ENCODE measurements at places on chromosomes 6 and 20.

- DNase-seq, result no peak
These were observed 160.5 kb upstream of the KCNG1 start for GRCh38 chr20:51183451-51183850.

DNA sequence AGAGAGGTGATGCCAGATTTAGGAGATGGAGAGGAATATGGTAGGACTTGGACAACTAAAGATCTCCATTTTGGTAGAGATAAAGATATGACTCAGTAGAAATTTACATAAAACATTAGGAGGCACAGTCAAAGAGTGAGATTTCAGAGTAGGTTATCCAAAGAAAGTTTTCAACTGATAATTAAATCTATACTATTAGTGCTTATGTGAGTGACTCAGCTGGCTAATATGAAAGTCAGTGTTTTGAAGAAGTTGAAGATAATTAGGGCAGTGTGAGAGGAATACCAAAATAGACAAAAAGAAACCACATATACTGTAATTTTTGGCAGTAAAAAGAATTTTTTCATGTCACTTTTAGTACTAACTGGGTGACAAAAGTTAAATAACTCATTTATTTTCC lies 712.8 kb upstream of the HS3ST5 start:
- no peak for DNase-seq

GRCh38 chr20:53819973-53820451 lies 226.4 kb upstream of the ZNF217 start:
- no peak for DNase-seq

- no peak for DNase-seq
These were observed 691.5 kb upstream of the MAP3K7 start for GRCh38 chr6:91278416-91278815.

DNA sequence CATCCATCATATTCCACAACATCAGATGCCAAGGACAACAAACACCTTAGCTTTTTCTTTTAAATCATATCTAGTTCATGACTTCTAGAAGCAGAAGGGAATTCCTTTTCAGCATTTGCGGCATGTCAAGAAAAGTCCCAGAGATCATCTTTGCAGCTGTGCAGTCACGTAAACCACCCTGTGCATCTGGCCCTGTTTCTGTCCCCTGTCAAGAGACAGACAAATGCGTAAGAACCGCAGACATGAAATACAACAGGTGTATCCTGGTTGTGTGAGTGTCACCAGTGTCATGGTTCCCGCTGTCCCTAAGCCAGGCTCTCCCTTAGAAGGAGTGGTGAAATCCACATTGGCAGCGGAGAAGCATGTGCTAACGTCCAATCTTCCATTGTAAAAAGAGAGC lies 28.1 kb downstream of the LY86 start:
- DNase-seq, result no peak

GRCh38 chr20:8216375-8217200 lies 84.5 kb downstream of the PLCB1 start:
- DNase-seq, result no peak

- DNase-seq, result no peak
These were observed 436.5 kb downstream of the DHX35 start for GRCh38 chr20:39398656-39399055.

GRCh38 chr6:111243095-111243494 lies 155.8 kb downstream of the SLC16A10 start:
- no peak for DNase-seq

DNA sequence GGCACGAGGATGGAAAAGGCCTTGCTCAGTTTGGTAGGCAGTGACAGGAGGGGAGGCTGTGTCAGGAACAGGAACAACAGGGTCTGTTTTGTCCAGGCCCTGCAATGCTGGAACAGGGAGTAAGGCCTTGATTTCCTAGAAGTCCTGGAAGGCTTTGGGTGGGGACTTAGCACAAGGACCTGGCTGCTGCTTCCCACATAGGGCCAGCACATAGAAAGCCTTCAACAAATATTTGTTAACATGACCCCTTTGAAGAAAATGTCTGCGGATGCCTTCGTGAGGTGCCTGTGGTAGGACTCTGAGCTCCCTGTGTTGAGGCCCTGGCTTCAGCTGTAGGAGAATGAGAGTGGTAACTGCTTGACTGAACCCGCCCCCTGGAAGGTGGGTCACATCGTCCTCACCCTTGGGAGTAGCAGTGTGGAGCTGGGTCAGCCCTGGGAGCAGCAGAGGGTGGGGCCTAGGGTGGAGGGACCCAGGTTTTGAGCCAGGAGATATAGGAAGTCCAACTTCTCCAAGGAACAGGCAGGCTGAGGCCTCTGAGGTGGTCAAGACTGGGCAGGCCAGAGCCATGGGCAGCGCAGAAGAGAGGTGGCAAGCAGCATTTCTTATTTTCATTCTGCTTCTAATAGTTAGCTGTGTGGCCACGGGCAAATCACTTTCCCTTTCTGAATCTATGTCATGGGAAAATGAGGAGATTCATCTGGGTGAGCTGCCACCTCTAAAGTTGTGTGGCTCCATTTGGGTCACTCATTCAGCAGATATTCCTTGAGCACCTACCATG lies 50.0 kb downstream of the CNBD2 start:
- no peak for DNase-seq

DNA sequence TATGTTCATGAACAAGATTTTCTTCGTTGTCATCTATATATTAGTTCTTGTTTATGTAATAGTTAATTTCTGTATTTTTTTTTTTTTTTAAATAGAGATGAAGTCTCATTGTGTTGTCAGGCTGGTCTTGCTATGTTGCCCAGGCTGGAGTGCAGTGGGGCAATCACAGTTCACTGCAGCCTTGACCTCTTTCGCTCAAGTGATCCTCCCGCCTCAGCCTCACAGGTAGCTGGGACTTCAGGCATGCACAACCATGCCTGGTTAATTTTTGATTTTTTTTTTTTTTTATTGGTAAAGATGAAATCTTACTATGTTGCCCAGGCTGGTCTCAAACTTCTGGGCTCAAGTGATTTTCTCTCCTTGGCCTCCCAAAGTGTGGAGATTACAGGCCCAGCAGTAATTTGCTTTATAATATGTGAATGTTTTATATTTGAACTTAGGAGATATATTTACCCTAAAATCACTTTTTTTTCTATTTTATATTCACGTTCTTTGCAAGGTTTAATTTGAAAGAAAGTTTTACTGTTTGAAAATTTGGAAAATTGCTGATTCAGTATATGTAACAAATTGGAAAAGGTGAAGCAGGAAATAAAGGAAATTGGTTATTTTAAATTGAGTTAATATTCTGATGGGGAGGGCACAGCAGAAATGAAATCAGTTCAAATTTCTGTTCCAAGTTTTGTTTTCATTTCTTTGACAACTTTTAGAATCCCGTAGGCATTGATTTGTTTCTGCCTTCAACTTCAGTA lies 56.2 kb downstream of the ZFAND3 start:
- no peak for DNase-seq

DNA sequence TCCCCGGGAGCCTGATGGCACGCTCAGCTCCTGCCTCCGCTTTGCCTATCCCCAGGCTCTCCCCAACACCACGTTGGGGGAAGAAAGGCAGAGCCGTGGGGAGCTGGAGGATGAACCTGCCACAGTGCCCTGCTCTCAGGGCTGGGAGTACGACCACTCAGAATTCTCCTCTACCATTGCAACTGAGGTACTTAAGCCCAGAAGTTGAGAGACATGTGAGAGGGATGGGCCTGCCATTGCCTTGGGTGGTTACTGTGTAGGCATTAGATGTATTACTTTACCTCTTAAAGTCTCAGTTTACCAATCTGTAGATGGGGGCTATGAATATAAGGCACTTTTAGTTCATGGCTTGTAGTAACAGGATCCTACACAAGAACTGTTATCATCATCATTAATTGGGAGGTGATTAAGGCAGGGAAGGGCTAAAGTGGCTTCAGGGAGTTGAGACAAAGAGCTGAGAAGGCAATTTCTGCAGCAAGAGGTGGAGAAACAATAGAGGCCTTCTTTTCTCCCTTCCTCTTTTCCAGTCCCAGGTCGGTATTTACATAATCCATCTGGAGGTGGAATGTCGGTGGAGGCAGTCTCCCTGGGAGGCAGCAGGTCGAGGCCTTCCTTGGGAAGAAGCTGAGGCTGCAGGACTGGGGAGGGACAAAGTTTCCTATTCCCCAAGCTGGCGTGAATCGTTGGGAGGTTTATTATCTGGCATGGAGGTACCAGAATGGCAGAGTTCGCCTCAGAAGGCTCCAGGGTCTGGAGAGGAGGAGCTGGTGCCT lies 691 bp downstream of the SLC22A7 start:
- no peak for DNase-seq

GRCh38 chr20:62819494-62820174 lies 2.8 kb downstream of the COL9A3 start:
- DNase-seq, result no peak

DNA sequence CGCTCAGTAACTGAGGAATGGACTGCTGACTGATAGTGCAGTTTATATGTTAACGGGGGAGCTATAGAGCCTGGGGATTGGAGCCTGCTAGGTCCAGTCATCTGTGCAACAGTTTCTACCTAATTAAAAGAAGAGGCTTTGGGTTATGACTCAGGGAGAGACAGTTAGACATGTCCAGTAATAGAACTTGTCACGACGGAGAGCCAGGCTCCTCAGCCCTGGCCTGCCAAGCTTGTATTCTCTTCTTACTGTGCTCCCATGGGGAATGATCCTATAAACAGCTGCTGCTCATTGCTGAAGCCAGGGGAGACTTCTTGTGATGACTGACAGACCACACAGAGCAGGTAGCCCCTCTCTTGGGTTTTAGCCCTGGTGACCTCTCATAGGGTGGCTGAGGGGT lies 69.3 kb downstream of the SYNJ2 start:
- no peak for DNase-seq

DNA sequence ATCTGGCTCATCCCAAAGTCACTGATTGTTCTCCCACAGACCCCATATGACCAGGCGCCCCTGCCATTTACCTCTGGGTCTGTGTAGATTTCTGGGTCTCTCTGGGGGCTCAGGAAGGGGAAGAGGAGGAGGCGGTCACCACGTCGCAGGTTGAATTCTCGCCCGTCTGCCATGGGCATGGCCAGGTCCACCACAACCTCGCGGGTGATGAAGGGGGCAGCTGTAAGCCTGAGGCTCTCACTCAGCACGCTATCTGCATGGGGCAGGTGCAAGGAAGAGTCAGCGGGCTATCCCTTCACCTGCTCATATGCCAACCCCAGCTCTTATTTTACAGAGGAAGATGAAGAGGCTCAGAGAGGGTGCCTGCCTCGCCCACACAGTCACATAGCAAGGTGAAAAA lies 30.5 kb upstream of the KCNB1 start:
- no peak for DNase-seq

Data from Panc1 (cell line).